ENCODE measurements at places on chromosomes 1 and 21. TPM values are rescaled to one million over a fixed set of nuclear protein-coding genes. Genes with fewer than 3 reads are reported as not detected.
A peak's percentile ranks its signal among the peaks of the same experiment; 100 is the strongest.

DNA sequence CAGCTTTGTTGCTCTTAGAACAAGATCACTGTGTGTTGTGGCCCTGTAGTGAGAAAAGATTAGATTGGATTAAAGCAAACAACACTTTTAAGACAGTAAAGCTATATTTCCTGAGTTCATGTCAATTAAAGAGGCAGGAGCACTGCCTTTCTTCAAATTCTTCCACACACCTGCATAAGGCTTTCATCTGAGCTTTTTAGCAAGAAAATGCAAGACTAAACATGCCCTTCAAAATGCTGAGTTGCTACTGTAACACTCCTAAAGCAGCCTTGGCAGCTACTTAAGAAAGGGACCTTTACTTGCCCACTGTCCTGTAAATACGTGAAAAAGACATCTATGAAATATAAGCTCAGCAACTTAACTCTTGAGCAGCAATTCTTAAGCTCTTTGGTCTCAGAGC is 11.8 kb downstream of the DPH5 start:
- H3K27ac ChIP-seq = no peak overlapping the region
- H3K36me3 ChIP-seq = peaks cover 9% of the 10 kb centered on the region
- H3K4me3 ChIP-seq = no peak overlapping the region
- no peak for DNase-seq
- no peaks in the 10 kb centered on the region for H3K4me1 ChIP-seq
- H3K27me3 ChIP-seq = no peaks in the 10 kb centered on the region

Gene TLR5
- total RNA-seq = 30.4 TPM

DNA sequence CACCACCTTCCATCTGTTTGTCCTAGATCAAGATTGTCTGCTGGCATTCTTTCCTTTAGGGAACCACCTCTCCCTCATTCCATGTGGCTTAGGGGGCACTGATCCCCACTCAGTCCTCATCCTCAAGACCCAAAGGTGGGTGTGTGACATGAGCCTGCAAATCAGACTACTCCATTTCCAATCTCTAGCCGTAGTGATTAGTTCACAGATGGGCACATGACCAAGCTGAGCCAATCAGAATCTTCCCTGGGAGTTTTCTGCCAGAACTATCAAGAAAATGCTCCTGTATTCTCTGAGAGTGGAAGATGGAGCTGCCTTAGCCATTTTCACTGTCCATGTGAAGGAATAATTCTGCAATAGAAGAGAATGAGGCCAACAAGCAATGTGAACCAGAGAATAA is 19.3 kb upstream of the PTPRF start:
- no peaks in the 10 kb centered on the region for H3K36me3 ChIP-seq
- H3K4me3 ChIP-seq = no peak overlapping the region
- no peak overlapping the region for H3K27ac ChIP-seq
- no peaks in the 10 kb centered on the region for H3K27me3 ChIP-seq
- no peak for DNase-seq
- H3K4me1 ChIP-seq = no peaks in the 10 kb centered on the region

Gene FLG2
- not detected for total RNA-seq

Gene CFHR1
- not detected for total RNA-seq

GRCh38 chr1:181014477-181015250 is 8.0 kb downstream of the STX6 start:
- H3K4me3 ChIP-seq = no peak overlapping the region
- no peak for DNase-seq
- H3K27ac ChIP-seq = peak overlapping the region; percentile 62
- H3K27me3 ChIP-seq = no peaks in the 10 kb centered on the region
- H3K36me3 ChIP-seq = no peaks in the 10 kb centered on the region

DNA sequence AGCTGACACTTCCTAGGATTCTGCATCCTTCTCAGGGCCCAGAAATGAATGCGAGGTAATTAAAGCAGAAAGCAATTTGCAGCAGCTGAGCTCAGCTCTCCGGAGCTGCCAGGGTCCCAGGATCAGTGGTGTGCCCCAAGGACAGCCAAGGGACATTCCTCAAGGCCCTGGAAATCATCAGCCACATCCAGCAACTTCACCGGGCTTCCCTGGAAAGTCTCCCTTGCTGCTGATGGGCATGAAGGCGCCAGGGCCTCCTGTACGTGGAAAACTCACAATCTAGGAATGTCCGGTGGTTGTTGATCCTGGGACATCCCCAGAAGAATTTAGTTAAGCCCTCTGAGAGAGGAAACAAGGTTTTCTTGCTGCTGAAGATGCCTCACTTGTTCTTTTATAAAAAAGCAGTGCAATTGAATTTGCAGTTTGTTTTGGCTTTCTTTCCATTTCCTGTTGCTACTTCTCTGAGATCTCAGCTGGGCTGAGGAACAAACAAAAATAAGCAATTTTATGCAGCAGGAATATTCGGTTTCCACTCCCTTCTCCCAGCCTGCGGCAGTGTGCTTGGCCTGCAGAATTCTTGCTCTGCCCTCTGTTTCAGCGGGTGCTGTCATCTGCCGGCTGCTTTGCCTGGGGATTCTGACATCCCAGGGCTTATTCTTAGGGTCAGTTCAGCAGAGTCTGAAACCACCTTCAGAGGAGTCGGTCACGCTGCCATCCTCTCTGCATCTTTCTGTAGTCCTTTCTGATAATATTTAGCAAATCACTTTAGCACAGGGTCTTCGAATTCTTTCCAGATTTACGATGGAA is 85.9 kb downstream of the TCP10L start:
- H3K36me3 ChIP-seq = peaks cover 9% of the 10 kb centered on the region
- no peak for DNase-seq
- peak overlapping the region; percentile 64 for H3K27ac ChIP-seq
- peaks cover 11% of the 10 kb centered on the region for H3K4me1 ChIP-seq

- H3K4me1 ChIP-seq = no peaks in the 10 kb centered on the region
- no peak for DNase-seq
- no peaks in the 10 kb centered on the region for H3K27me3 ChIP-seq
- H3K27ac ChIP-seq = no peak overlapping the region
- peaks cover 13% of the 10 kb centered on the region for H3K36me3 ChIP-seq
- no peak overlapping the region for H3K4me3 ChIP-seq
Measured at GRCh38 chr1:6873298-6874015, 88.2 kb downstream of the CAMTA1 start.

DNA sequence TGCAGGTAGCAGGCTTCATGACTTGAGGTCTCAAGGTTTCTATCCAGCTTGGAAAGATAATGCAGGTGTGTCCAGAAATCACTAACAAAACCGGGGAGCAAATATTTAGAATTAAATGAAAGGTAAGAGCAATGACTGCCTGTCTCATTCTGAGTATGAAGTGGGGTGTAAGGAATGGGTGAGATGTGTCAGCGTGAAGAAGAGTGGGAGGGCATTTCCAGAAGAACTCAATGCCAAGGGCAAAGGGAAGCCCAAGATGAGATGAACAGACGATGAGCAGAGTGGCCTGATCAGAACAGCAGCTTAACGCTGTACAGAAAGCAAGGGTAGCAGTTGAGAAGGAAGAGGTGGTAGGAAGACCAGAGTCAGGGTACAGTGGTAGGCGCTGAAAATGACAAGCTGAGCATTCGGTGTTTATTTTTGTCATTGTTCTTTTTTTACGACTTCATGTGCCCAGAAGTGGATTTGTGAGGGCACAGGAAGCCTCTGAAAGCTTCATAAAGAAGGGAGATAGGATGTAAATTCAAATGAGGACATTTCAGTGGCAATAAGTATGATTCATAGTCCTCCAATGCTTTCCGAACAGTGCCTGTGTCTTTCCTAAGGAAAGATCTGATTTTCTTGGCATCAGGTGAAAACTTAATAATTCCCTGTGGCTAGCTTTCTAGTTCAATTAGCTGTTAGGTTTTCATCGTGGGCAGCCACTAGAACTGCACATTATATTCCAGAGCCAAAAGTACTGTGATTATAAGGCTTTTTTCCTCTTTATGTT is 190.5 kb downstream of the APP start:
- no peak overlapping the region for H3K27ac ChIP-seq
- peaks cover 10% of the 10 kb centered on the region for H3K36me3 ChIP-seq
- no peaks in the 10 kb centered on the region for H3K27me3 ChIP-seq
- DNase-seq = no peak
- no peaks in the 10 kb centered on the region for H3K4me1 ChIP-seq

Gene PAQR7
- 6.8 TPM for total RNA-seq

GRCh38 chr1:225745273-225745672 is 32.4 kb upstream of the SRP9 start:
- H3K4me1 ChIP-seq = peaks cover 7% of the 10 kb centered on the region
- no peaks in the 10 kb centered on the region for H3K36me3 ChIP-seq
- no peak overlapping the region for H3K4me3 ChIP-seq
- H3K27me3 ChIP-seq = no peaks in the 10 kb centered on the region

- no peaks in the 10 kb centered on the region for H3K27me3 ChIP-seq
- DNase-seq = no peak
Measured at GRCh38 chr1:89260042-89260441, 12.6 kb downstream of the GBP5 start.

DNA sequence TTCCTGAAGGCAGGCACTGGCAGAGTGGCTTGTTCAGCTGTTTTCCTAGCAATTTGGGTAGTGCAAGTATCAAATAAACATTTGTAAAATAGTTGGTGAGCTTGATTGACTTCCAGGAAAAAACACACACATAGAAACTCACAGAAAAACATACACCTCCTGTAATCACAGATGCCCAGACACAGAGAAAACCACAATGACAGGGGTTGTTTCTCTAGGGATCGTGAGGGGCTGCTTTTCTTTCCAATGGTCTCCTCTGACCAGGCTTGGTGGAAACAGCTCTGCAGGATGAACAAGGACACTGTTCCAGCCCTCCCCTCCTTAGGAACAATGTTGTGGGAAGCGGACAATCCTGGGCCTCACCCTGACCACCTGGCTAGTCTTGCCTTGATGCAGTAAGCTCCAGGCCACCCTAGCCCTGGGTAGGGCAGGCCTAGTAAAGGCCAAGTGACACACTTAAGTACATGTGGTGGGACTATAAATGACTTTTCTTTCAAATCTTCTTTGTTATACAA is 142.5 kb upstream of the HMGB4 start:
- no peak overlapping the region for H3K4me3 ChIP-seq
- H3K36me3 ChIP-seq = no peaks in the 10 kb centered on the region
- H3K27ac ChIP-seq = no peak overlapping the region
- H3K27me3 ChIP-seq = no peaks in the 10 kb centered on the region

GRCh38 chr1:239952348-239953308 is 139.1 kb upstream of the FMN2 start:
- no peak overlapping the region for H3K4me3 ChIP-seq
- no peaks in the 10 kb centered on the region for H3K27me3 ChIP-seq
- no peak for DNase-seq
- no peaks in the 10 kb centered on the region for H3K4me1 ChIP-seq

DNA sequence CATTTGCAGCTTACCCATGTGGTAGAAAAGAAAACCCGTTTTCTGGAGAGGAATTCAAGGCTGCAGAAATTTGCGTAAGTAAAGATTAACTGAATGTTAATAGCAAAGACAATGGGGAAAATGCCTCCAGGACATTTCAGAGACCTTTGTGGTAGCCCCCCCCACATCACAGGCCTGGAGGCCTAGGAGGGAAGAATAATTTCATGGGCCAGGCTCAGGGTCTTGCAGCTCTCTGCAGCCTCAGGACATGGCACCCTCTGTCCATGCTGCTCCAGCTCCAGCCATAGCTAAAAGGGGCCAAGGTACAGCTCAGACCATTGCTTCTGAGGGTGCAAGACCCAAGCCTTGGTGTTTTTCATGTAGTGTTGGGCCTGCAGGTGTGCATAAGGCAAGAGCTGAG is 92.7 kb upstream of the ZNF678 start:
- H3K27me3 ChIP-seq = no peaks in the 10 kb centered on the region
- no peaks in the 10 kb centered on the region for H3K36me3 ChIP-seq
- no peak overlapping the region for H3K27ac ChIP-seq
- no peaks in the 10 kb centered on the region for H3K4me1 ChIP-seq

GRCh38 chr1:215146240-215146975 is 63.9 kb downstream of the KCNK2 start:
- H3K36me3 ChIP-seq = no peaks in the 10 kb centered on the region
- no peaks in the 10 kb centered on the region for H3K27me3 ChIP-seq
- no peaks in the 10 kb centered on the region for H3K4me1 ChIP-seq
- H3K27ac ChIP-seq = no peak overlapping the region
- no peak for DNase-seq

Gene PSRC1
- total RNA-seq = 2.7 TPM

DNA sequence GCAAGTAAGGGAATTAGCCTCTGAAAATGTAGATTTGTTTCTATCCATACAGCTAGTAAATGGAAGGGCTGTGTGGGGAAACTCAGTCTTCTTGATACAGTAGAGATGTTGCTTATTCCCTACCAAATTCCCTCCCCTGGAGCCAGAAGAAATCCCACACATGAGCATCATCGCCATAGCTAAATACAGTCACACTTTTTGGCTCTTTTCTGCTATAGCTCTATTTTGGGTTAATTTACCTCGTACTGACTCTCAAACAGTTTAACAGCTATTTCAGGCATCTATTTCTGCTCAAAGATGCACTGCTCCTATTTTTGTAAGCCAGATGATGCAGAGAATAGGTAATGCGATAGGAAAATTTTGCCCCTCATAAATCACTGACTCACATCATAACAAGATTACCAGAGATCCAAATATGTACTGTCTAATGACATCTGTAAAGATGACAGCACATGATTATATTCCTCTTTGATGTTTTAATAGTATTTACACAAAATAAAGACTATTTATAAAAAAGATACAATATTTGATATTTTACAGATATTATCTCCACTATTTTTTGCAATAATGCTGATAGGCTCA is 58.6 kb downstream of the XCL1 start:
- no peaks in the 10 kb centered on the region for H3K4me1 ChIP-seq
- no peaks in the 10 kb centered on the region for H3K27me3 ChIP-seq
- H3K36me3 ChIP-seq = no peaks in the 10 kb centered on the region

DNA sequence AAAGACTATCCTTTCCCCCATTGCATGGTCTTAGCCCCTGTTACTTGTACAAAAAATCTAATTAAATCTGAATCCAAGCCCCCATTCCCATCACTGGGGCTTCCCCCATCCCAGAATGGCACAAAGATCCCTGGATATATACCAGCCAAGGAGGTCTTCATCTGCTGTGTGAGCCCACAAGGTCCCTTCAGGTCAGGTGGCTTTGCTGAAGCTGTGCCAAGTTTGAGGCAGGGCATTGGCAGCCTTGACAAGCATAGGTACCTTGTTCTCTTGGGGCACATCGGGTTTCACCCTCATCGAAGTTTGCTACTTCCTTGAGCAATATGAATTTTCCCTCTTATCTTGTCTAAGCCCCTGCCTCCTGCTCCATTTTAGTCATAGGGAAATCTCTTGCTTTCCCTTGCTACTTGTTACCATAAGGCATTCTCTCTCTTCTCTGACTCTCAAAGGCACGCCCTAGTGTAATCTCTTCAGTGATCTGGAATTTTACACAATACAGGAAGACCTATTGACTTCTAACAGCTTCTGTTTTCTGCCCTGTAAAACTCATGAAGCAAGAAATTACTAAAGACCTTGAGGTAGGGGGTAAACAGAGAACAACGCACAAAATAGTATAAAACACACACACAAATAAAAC is 71.4 kb upstream of the COG2 start:
- no peak overlapping the region for H3K4me3 ChIP-seq
- DNase-seq = no peak
- no peak overlapping the region for H3K27ac ChIP-seq
- H3K27me3 ChIP-seq = no peaks in the 10 kb centered on the region
